ENCODE measurements at places on chromosomes 7 and 10.

DNA sequence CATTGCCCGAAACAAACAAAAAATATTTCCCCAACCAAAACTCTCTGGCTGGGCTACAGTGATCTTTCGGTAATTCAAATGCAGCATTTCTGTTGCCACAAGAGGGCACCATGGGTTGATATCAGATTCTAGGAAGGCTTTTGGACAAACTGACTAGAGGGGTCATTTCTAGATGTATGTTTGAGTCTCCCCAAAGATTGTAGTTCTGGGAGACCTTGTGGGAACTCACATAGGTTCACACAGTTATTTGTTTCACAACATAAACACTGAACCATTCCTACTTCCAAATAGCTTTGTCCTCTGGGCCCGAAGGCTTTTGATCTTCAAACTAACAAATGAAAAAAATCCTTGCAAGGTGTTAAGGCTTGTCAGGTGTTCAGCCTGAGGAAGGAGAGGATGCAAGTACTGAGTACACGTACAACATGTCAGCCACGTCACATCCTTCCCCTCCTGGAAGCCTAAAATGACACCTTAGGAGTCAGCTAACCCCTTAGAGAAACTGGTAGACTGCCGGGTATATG lies 37.0 kb upstream of the IL15RA start:
- no peak for DNase-seq

GRCh38 chr10:124719213-124719851 lies 24.8 kb downstream of the FAM53B start:
- no peak for DNase-seq

DNA sequence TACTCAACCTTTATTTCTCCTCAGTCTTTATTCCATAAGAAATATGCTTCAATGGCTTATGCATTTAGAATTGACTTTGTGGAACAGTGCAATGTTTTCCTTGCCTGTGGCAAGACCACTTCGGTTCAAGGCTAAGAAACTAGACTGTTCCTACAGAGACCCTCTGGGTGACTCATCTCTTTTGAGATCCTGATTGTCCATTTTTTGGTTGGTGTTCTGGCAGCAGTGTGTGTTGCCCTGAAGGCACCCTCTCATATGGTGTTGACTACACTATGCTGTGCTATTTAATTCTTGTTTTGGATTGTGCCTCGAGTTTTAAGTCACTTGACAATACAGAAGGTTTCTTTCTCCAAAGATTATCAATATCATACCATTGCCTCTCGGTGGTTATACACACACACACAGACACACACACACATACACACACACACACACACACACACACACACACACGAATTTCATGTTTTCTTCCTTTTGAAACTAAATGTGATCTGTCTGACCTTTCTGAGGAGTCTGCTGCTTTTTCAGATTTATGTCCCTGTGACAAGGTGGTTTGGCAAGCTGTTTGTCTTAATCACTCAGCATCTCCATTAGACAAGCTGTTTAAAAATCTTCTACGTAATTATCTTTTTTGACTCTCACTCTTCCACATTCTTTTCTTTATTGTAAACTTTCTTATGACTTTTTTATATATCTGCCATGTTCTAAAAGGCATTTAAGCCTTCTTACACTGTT lies 187.2 kb downstream of the VTI1A start:
- DNase-seq = no peak

DNA sequence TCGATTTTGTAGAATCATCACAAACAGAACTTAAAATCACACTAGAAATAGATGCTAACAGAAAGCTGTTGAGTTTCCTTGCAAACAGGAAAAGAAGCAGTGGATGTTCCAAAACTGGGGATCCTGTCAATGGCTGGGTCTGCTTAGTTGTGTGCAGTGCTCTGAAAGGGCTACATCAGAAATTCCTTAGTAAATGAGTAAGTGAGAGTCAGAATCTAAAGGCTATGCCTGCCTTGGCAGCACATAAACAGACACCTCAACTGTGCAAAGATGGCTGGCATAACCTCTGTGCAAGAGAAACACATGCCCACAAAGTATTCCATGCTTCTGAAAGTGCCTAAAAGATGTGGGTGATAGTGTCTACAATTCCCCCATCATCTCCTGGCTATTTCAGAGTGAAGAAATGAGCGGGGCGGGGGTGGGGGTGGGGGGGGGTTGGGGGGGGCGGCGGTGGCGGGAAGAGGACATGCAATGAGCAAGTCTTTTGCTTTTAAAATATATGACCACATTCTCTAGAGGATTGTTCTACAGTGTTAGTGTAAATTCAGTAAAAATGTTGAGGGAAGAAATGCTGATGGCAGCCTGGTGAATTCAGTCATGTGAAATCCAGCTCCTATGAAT lies 138.1 kb upstream of the LAMB4 start:
- no peak for DNase-seq

Measured in NCI-H2171 (cell line).